ENCODE measurements at places on chromosomes 5 and 9. TPM values are rescaled to one million over a fixed set of nuclear protein-coding genes. Genes with fewer than 3 reads are reported as not detected.

FOXD4L6 gene
- 0.19 TPM for total RNA-seq

ST8SIA4 gene
- 4.2 TPM for total RNA-seq

CCDC171 gene
- 2.4 TPM for total RNA-seq

TTC23L gene
- total RNA-seq: not detected

BTNL3 gene
- 0.24 TPM for total RNA-seq

PCDHA1 gene
- not detected for total RNA-seq

CPLANE1 gene
- 15.9 TPM for total RNA-seq

RGS3 gene
- 169 TPM for total RNA-seq

SEC24A gene
- 20.6 TPM for total RNA-seq

UBLCP1 gene
- total RNA-seq: 24.6 TPM

- DNase-seq: no peak
These were observed 12.5 kb downstream of the GARNL3 start for GRCh38 chr9:127277099-127277498.

DNA sequence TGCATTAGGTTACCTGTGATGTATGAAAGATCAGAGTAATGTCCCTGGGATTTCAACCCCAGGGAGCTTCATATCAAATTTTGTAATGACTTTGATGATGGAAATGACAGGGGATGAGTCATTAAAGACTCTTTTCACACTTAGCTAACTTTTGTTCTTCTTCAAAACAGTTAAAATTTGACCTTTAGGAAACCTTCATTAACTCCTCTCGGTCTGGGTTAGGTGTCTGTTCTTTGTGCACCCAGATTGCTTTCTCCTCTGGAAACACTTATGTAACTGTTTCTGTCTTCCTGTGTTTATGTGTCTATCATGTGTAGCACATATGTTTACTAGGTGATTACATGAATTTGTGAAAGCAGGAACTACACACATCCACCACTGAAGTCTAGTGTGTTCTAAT is 1.6 kb downstream of the SRFBP1 start:
- no peak for DNase-seq

- DNase-seq: no peak
These were observed 311.0 kb downstream of the GABRB2 start for GRCh38 chr5:161235569-161235968.

DNA sequence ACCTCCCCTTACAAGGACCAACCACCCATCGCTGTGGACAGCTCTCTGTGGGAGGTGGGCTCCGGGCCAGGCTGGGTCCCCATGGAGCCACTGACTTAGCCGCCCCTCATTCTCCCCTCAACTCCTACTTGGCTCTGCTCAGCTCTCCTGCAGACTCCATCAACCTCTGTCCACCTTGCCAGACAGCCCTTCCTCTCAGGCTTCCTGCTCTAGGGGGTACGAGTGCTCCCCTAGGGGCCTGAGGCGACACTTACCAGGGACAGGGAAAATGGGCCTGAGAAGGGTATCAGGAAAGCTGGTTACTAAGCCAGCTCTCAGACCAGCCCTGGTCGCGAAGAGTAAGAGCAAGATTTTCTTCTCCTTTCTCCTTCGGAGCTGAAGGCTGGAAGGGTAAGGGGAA is 43.9 kb downstream of the SHB start:
- no peak for DNase-seq

DNA sequence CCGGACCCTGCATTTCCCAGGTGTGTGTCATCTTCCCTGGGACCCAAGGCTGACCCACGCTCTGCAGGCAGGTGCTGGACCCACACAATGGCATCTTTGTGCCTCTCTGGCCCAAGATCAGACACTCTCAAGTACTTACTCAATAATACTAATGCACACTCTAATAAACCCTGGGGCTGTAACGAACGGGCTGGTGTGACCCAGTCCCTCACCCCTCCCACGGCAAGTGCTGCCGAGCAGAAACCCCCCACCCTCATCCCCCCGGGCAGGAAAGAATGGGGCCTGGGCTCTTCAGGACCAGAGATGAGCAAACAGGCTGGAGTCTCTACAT is 1.1 kb upstream of the OBP2B start:
- DNase-seq: no peak

DNA sequence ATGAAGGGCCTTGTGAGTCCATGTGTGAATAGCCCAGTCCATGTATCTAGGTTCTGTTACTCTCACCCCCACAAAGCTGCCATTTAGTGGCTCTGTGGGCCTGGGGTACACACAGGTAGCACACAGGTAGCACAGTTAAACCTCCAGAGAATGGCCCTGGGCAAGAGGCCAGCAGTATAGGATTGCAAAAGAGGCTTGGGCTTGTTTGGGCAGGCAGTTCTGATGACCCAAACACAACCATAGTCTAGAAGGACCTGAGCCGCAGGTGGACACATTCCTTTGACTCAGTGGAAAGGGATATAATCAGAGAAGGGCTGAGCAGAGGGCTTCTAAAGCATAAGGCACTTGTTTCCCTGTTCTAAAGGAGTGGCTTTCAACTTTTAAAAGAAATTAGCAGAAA is 326.8 kb upstream of the SGCD start:
- no peak for DNase-seq

DNA sequence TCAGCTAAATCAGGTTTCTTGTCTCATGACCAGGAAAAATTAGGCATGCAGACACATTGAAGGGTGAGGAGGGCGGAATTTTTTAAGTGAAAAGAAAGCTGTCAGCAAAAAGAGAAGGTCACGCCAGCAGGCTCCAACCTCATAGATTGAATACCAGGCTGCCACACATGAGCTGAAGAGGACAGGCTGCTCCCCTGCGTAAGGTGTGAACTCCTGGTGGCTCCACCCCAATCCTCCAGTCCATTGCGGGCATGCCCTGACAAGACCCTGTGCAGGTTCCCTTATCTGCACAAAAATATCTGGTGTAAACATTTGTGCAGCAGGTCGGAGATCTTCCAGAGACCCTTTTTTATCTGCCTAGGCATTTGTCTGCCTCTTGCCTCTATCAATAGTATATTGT is 22.9 kb upstream of the TEX10 start:
- DNase-seq: no peak

GRCh38 chr9:72454871-72455491 is 66.4 kb upstream of the TMC1 start:
- DNase-seq: no peak

DNA sequence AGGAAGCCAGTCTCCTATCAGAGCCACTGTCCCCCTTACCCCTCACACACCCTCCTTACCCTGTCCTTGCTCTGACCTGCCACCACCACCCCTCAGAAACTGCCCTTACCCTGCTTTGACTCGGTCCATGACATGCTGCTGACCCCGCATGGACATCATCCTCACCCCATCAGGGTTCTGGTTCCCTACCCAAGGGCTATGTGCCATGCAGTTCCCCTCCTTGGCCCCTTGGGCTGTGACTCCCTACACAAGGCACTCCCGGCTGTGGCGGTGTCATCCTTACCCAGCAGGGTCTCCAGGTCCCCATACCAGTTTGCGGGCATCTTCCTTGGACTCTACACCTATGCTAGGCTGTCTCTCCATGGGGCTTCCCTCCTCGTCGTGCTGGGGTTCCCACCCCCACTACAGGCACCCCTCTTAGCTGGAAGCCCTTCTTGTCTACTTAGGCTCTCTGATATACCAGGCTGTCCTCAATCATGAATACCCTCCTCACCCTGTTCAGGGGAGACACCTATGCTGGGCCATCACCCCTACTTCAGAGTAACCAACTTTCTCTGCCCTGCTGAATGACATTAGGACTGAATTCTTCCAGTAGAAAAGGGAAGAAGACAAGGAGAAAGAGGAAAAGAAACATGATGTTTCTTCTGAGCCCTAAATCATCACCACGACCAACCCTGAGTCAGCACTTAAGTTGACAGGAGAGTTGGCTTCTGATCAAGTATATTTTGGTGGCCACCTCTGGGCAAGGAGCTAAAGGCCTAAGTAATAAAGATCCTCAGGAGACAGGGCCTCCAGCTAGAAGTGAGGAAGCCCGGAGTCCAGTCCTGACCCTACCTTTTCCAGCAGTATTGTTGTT is 115.2 kb downstream of the GCNT1 start:
- no peak for DNase-seq

DNA sequence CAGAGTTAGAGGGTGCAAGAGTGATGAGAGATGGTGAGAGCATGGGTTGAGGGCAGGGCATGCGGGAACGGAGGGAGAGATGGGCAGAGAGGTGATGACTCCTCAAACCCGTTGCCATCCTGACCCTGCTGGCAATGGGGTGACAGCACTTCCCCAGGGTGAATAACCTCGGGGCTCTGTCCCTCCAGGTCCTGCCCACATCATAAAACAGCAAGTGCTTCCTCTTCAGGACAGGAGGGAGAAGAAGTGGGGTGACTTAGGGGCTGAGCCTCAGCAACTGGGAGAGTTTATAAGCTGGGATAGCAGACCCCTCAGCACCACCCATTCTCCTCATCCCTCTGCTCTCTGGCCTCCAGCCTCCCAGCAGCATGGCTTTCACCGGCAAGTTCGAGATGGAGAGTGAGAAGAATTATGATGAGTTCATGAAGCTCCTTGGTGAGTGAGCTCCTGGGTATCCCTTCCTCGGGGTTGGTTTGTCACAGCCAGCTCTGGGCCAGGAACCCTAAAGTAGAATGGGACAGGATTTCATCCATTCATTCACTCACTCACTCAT is at the start of gene FABP6:
Gene FABP6, plus strand, starts transcription at position 317 of the 553 bp plus-strand sequence. Its CDS starts 52 bp downstream, at position 369.
- DNase-seq: no peak

DNA sequence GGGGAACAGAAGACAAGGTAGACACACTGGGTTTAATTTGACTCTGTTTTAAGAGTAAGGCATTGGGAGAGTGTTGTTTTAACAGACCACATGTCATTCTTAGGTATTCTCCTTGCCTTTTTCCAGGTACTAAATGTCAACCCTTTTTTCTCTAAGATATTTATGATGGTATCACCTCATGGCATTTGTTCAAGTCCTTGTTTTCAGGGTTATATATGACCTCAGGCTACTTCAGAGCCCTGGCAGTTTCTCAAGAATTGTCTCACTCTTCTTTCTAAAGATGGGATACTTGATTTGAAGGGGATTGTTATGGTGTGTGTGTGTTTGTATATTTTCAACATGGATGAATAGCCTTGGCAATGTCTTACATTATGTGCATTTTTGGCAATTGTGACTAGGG is 131.1 kb upstream of the ACTBL2 start:
- no peak for DNase-seq

GRCh38 chr5:95823738-95824609 is 1.4 kb upstream of the GLRX start:
- no peak for DNase-seq

DNA sequence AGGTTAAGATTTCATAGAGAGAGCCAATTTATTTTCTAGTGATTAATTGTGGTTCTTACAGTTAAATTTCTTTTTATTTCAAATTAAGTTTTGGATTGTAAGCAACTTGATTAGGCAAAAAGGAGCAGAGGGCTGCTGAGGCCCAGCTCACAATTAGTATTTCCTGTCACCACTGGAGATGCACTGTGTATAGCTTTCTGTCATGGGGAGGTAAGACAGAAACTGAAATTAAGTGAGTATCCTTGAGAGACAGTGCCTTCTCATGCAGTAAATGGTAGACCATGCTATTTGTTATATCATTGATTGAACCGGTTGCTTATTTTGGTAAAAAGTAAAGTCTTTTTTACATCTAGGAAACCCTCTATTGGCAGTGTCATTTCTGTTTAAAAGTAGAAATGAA is 190.7 kb downstream of the CCDC171 start:
- no peak for DNase-seq

GRCh38 chr9:136437839-136438547 is 1.7 kb downstream of the INPP5E start:
- DNase-seq: no peak

GRCh38 chr9:78663369-78663768 is 366.4 kb downstream of the PSAT1 start:
- no peak for DNase-seq

DNA sequence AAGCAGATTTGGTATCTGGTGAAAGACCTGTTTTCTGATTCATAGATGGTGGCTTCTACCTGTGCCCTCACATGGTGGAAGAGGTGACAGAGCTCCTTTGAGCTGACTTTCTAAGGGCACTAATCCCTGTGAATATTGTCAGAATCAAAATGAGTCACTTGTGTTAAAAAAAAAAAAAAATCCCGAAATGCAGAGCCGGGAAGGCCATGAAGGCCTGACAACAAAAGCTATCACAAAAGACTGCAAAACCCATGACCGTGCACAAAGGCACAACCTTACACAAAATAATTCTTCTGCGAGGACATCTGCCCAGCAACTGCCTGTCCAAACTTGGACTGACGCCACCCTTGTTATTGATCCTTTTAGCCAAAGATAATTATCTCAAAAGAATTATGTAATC is 19.6 kb upstream of the UBTD2 start:
- no peak for DNase-seq

DNA sequence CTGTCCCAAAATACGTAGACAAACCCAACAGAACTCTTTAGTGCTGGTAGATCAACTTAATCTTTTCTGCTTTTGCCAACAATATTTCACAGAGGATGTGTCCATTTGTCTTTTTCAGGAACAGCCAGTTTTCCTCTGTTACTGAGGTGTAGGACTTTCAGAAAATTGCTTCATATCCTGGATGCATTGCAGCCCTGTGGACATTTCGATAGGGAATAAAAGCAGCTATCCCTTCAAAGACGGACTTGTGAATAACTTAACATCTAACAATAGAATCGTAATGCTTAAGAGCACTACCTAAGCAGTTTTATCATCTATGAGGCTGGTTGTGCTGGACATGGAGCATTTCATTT is 59.7 kb downstream of the PCSK1 start:
- no peak for DNase-seq

- DNase-seq: no peak
These were observed 491.5 kb upstream of the DAP start for GRCh38 chr5:11252523-11252922.

DNA sequence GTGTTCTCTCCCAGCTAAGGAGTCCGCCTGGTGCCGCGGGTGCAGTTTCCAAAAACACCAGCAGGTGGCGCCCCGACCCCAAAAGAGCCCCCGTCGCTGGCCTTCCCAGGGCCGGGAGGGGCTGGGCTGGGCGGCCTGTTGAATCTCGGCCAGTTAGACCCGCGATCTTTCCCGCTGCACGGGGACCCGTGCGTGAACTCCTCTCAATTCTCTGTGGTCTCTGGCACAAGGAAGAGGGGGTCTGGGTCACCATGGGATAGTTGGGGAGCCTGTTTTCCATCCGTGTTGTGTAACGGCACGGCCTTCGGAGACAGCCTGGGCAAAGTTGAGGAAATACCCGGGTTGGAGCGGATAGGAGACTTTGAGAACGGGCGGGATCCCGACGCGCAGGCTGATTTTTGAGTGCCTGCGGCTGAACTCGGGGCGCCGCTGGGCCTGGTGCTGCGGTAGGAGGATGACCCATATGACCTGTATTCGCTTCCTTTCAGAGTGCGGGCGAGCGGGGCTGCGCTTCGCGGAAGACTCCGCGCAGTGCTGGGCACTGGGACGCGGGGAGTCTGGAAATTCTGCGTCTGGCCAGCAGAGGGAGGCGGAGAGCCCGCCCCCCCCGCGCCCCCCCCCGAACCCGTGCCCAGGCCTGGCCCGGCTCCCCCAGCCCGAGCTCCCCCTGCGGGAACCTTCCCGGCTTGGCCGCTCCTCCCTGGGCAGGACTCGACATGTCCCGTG is 7.9 kb upstream of the PSD2 start:
- DNase-seq: peak; percentile 94
